GM12891 (cell line): ENCODE measurements at places on chromosomes 3 and 15.
A peak's percentile ranks its signal among the peaks of the same experiment; 100 is the strongest.

- DNase-seq = no peak
Observed at GRCh38 chr15:81751256-81751655, 294.6 kb downstream of the MEX3B start.

DNA sequence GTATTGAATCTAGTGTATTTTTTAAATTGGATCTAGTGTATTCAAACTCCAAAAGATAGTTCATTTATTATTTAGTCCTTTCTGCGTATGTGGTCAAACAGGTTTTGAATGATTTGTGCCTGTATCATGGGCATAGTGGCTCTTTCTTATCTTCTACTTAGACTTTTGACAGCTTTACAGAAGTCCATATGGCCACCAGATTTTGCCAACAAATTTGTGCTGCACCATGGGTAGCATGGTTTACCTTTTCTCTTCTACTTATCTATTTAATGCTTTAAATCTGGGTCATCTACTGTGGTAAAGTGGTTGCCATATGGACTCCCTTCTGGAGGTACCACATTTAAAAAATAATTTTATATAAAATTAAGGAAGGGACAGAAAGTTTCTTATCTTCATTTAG, 66.9 kb upstream of the CADM2 start:
- DNase-seq = no peak

GRCh38 chr3:106765342-106765741, 611.9 kb upstream of the CCDC54 start:
- DNase-seq = no peak

DNA sequence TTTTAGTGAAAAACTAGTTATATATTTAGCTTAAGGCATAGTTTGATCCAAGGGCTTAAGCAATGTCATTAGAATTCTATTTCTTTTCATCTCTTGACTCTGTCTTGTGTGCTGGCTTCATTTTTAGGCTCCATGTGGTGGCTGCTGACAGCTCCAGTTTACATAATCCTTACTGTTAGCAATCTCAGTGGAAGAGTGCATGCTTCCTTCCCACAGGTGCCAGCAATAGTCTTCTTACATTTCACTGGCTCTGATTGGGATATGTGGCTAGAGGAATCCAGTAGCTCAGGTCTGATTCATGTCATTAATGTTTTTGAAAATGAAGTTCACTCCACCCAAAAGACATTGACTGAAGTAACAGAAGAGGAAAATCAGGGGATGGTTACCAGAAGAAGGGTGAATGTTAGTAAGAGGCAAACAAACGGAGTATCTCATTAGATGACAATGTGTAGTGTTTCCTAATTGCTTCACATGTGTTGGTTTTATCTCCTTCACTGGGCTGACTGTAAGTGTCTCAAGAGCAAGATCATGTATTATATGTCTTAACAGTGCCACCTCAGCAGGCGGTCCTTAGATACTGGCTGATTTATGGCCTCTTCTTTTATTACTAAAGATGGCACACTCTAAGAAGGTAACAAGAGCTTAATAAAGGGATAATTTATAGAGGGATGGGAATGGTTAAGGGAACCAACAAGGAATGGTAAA, 25.6 kb upstream of the TCF12 start:
- DNase-seq = no peak

DNA sequence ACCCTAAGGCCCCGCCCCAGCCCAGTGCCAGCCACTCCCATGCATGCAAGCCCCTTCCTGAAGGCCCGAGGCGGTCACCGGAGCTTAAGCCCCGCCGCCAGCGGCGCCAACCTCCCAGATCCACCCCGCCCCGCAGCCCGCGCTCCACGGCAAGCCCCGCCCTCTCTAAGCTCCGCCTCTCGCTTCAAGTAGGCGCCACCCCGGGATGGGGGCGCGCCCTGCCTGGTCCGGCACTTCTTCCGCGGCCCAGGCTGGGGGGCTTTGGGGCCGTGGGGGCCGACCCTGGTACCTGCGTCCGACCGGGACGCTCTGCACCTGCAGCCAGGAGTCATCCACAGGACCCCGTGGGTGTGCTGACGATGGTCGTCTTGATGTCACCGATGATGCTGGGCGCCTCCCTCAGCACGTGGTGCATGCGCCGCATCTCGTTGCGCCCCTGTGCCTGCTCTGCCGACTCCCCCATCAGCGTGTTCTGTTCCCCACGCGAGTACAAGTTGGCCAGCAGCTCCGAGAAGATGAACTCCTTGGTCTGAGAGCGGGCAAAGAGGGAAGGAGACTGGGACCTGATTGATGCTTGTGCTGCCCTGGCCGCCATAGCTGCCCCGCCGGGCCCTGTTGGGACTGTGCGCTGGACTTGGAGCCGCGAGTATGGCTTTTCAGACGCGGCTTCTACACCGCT, 26.1 kb upstream of the CSPG4 start:
- peak; percentile 97 for DNase-seq

DNA sequence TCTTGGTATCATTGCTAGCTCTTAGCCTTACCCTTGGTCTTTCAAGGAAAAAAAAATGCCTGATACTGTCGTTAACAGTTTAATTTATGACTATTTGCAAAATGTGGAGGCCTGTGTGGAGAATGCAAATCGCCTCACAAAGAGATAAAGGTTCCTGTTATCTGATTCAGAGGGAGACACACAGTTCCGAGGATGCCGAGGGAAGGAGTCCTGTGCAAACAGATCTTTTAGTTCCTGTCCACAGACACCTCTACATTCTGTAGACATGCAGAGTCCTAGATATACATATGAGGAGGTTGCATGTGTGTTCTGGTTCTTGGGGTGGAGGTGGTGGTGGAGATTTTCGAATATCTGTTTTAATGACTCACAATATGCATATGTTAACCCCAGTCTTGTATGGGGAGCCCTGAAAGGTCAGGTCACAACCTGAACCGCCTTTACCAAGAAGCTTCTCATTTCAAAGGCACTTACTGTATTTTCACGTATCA, 5.7 kb downstream of the NR2F2 start:
- no peak for DNase-seq

- no peak for DNase-seq
Observed at GRCh38 chr3:172378439-172378838, 69.8 kb downstream of the GHSR start.

DNA sequence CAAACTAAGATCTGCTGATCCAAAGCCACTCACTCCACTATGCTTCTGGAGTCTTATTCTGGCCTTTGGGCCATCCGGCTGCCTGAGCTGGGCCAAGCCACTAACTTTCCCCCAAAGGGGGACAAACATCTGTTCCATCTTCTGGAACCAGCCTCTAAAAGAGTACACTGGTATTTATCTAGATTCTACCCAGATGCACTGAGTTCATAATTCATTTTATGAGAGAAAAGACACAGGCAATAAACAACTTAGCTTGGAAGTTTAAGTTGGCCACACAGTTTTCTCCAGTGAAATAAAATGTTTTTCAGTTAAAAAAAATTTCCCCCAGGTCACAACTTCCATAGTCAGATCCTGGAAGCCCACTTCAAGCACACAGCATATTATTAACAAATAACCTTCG, 80.1 kb upstream of the ARHGEF3 start:
- no peak for DNase-seq

- no peak for DNase-seq
Observed at GRCh38 chr15:65375871-65376607, 1.8 kb downstream of the IGDCC3 start.

DNA sequence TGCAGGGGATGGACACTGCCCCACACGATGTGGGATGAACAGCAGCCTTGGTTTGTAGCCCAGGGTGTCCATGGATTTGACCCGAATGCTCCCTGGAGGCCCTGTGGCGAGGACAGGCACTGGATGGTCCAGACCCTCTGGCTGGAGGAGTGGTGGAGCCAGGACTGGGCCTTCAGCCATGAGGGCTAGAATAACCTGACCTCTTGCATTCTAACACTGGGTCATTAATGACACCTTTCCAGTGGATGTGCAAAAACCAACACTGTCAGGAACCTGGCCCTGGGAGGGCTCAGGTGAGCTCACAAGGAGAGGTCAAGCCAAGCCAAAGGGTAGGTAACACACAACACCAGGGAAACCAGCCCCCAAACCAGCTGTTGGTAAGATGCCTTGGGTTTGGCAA, 51.4 kb downstream of the OXNAD1 start:
- DNase-seq = no peak

DNA sequence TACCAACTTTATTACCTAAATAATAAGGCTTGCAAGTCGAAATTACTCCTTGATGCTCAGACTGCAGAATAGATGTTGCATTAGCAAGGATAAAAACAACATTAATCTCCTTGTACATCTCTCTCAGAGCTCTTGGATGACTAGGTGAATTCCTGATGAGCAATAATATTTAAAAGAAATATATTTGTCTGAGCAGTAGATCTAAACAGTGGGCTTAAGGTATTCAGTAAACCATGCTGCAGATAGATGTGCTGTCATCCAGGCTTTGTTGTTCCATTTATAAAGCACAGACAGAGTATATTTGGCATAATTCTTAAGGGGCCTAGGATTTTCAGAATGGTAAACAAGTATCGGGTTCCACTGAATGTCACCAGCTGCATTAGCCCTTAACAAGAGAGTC, 257.1 kb downstream of the TUSC7 start:
- DNase-seq = no peak

DNA sequence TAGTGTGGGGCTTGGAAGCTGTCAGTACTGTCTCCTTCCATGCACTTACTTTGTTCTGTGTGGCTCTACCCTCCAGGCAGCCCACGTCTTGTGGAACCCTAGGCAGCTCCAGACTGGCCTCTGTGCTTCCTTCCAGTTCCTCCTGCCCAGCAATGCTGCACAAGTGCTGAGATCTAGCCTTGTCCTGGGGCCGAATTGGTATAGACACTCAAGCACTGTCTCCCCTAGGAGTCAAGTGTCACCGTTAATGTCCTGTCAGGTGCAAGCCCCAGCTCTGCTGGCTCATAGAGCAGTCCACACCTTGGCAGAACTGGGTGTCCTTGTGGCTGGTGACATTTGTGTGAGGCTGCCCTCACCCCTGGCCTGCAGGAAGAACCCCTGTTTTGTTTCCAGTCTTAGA, 130.1 kb downstream of the EEFSEC start:
- no peak for DNase-seq

- no peak for DNase-seq
Observed at GRCh38 chr3:86782286-86782685, 208.7 kb downstream of the VGLL3 start.

DNA sequence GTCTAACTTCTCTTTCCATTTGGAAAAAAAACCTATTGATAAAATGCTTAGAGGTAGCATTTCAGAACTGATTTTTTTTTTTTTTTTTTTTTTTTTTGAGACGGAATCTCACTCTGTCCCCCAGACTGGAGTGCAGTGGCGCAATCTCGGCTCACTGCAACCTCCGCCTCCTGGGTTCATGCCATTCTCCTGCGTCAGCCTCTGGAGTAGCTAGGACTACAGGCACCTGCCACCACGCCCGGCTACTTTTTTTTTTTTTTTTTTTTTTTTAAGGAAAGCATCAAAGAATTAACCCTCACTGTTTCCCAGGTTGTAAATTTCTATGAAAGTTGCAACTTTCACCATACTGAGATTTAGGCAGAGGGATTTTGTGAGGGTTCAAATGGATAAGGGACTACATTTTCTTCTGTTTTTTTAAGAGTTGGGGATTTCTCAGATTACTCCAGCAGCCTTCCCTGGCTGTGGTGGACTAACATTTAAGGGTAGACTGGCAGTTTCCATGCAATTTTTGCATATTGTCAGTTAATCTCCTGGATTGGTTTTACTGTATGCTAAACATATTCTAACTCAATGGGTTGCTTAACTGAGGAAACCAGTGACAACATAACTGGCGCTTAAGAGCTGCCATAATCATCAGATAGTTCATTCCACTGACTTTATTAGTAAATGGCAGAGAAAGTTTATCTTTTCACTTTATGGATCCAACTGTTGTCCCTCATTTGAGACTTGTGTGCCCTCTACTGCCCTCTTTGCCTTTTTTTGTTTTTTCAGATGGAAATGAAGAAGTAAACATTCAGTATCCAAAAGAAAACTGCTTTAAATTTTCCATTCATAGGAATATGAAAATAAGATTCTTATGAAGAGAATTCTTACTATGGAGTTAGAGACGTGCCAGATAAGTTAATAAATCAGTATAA, 93.7 kb downstream of the NPTN start:
- DNase-seq = no peak

DNA sequence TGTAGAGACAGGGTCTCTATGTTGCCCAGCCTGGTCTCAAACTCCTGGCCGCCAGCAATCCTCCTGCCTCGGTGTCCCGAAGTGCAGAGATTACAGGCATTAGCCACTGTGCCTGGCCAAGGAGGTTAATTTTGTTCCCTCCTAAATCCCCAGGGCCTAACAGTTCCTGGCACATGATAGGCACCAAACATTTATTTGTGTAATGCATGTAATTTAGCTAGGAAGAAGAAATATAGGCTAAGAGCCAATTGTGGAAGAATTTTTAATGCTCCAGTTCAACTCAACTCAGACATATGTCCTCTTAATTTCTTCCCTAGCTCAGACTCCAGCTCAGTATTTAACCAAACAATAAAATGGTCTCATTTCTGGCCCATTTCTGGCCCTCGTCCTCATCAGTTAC, 7.7 kb upstream of the ZNF592 start:
- no peak for DNase-seq

DNA sequence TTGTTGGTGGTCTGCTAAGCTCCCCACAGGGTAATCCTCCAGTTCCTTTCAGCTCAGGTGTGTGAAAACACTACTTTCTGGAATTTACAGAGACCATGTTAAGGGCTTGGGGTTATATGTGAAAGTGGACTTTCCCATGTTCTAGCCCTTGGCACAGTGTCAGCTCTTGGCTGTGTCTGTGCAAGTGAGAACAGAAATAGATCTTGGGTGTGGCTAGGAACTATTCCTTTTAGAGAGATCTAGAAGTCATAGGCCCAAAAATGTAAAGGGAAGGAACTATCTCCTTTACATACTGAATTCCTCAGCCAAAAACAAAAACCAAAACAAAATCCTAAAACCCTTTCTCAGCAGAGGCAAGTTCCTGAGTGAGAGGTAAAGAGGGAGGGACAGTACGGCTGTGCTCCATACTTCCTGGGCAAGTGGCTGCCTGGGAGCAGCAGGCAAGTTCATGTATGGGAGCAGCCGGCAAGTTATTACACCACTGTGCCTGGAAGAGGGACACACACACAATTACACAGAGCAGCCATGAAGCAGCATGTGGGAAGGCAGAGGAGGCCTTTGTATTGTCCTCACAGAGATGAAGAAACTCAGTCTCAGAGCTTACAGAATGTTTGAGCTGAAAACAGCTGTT, 19.9 kb upstream of the C3orf62 start:
- no peak for DNase-seq

DNA sequence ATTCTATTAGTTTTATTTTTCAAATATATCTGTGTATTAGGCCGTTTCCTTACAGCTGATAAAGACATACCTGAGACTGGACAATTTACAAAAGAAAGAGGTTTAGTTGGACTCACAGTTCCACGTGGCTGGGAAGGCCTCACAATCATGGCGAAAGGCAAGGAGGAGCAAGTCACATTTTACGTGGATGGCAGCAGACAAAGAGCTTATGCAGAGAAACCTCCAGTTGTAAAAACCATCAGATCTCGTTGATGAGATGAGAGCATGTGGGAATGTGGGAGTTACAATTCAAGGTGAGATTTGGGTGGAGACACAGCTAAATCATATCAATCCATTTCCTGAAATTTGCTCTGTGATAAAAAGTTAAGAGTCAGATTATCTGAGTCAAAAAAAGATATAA, 2.3 kb upstream of the GOLGA8A start:
- no peak for DNase-seq

- DNase-seq = no peak
Observed at GRCh38 chr3:69160525-69160924, 38.1 kb upstream of the LMOD3 start.

- no peak for DNase-seq
Observed at GRCh38 chr3:9606108-9606507, 43.2 kb upstream of the MTMR14 start.
